ENCODE measurements at places on chromosomes 12 and 14.

- DNase-seq = no peak
Observed at GRCh38 chr14:93788543-93789227, 400 bp upstream of the PRIMA1 start.

DNA sequence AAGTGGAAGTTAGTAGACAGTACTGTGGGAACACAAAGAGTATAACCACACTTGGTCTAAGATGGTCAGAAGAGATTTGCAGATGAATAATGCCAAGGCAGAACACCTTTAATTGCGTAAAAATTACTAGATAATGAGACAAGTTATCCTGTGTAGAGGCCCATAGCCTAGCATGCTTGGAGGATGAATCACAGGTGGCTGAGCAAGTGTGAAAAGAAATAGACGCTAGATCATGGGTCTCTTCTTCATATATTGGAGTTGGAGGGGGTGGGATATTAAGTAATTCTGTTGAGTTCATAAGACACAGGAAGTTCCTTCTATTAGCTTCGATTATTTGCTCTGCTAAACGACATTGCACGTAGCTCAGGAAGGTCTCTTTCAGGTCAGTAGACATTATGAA is 454.3 kb upstream of the LMO3 start:
- no peak for DNase-seq

GRCh38 chr14:100391173-100391572 is 68.0 kb downstream of the SLC25A47 start:
- DNase-seq = no peak

DNA sequence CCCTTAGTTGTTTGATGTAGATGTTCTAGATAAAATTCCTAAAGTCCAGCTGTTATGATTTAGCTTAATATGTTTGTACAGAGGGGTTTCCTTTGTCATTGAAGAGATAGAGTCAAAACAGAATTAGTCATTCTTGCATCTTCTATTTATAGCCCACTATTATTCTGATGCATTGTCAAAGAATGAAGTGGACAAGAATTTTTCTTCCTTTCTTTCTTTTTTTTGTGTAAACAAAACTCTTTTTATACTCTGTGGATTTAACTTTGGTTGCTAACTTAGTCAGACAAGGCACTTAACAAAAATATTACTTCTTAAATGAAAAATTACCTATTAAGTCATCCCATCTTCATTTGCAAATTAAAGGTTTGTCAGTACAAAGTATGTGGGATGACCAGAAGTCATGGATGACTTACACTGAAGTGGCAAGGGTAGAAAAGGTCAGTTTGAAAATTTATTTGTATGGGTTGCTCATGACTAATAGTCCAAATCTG is 215.6 kb upstream of the DDHD1 start:
- DNase-seq = no peak

DNA sequence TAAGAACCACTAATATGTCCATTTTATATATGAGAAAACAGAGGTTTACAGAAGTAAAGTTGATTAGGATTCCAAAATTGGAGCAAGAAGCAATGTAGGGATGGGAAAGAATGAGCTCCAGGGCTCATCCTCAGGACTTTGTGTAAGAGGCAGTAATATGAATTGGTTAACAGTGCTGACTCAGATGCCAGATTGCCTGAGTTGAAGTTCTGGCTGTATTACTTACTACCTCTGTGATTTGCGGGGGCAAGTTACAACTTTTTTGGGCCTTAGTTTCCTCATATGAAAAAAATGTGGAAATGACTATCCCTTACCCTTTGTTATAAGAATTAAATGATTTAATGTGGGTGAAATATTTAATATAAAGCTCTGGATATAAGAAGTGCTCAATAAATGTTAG is 35.1 kb upstream of the PPP2R5E start:
- DNase-seq = no peak

GRCh38 chr14:101072531-101072930 is 169.0 kb upstream of the RTL1 start:
- no peak for DNase-seq

DNA sequence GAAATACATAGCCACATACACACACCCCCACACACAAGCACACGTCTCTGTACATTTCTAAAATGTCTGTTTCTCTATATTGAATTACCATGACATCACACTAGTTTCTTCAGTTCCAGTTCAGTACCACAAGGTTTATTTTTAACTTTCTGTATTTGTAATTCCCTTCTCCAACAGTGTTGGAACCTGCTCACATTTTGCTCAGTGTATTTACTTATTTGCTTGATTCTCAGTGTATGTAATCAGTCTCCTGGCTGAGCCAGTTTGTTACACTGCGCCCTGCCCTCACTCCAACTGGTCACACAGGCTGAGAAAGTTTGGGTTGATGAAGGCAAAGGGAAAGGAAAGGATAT is 67.1 kb downstream of the MON2 start:
- no peak for DNase-seq

DNA sequence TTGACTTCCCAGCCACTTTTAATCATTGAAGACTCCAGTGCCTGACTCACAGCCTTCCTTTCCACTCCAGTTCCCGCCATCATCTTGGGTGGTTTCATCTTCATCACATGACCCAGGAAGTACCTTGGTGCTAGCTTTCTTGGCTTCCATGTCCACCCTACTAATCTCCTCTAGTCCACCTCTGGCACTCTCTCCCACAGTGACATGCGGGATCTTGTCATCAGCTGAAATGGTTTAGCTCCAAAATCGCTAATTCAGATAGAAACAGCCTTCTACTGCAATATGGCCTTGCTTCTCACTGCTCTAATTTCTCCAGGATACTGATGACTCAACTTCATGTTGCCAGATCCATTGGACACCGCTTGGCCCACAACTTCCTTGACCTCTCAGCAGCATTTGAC is 24.5 kb downstream of the WDR20 start:
- no peak for DNase-seq

GRCh38 chr14:24818823-24819341 is 184.9 kb upstream of the GZMB start:
- DNase-seq = no peak

Measured in stimulated activated CD4-positive, alpha-beta T cell treated with anti-CD3 and anti-CD28 coated beads, Interleukin-15, amount 100 ng/mL, for 1 hour (primary cell).